ENCODE measurements at places on chromosomes 5 and 9. TPM values are rescaled to one million over a fixed set of nuclear protein-coding genes. Genes with fewer than 3 reads are reported as not detected.

PCSK1 gene
- not detected for total RNA-seq

PPP3R2 gene
- not detected for total RNA-seq

F2RL2 gene
- total RNA-seq = 58.7 TPM

WDR38 gene
- total RNA-seq = not detected

ENTREP1 gene
- total RNA-seq = 1.3 TPM

NRARP gene
- total RNA-seq = 0.38 TPM

ZNF454 gene
- total RNA-seq = 2.9 TPM

NOTCH1 gene
- total RNA-seq = 36.0 TPM

GPR151 gene
- not detected for total RNA-seq

GPRIN1 gene
- total RNA-seq = 7.6 TPM

FOXD4L4 gene
- not detected for total RNA-seq

TYRP1 gene
- total RNA-seq = not detected

CCDC152 gene
- total RNA-seq = 0.25 TPM

CD14 gene
- not detected for total RNA-seq

SPARC gene
- total RNA-seq = 2,047 TPM

CD180 gene
- not detected for total RNA-seq

DBH gene
- total RNA-seq = not detected

NMUR2 gene
- total RNA-seq = 0.16 TPM

TMED7 gene
- total RNA-seq = 58.3 TPM

PDCD1LG2 gene
- total RNA-seq = 0.89 TPM

SLC25A2 gene
- not detected for total RNA-seq

SH3RF2 gene
- 19.6 TPM for total RNA-seq

SPOUT1 gene
- total RNA-seq = 31.1 TPM

ZNF483 gene
- total RNA-seq = 2.3 TPM

SLC12A7 gene
- total RNA-seq = 14.7 TPM

PCDHGA6 gene
- 5.6 TPM for total RNA-seq

FBN2 gene
- total RNA-seq = 24.6 TPM

SHLD3 gene
- 1.5 TPM for total RNA-seq

VAV2 gene
- 30.8 TPM for total RNA-seq

SAXO1 gene
- total RNA-seq = 0.51 TPM

ADGRV1 gene
- total RNA-seq = 0.81 TPM

KCNMB1 gene
- not detected for total RNA-seq

LHX2 gene
- not detected for total RNA-seq

FRMD3 gene
- total RNA-seq = 1.3 TPM

OSTF1 gene
- total RNA-seq = 14.7 TPM

ADCY2 gene
- total RNA-seq = not detected

Measured in mesangial cell (primary cell).